ENCODE measurements at places on chromosomes 12 and 14.

GRCh38 chr12:103698752-103699560 lies 111.9 kb downstream of the STAB2 start:
- no peak for DNase-seq

- no peak for DNase-seq
Measured at GRCh38 chr14:48747561-48748089, 838.6 kb downstream of the RPS29 start.

DNA sequence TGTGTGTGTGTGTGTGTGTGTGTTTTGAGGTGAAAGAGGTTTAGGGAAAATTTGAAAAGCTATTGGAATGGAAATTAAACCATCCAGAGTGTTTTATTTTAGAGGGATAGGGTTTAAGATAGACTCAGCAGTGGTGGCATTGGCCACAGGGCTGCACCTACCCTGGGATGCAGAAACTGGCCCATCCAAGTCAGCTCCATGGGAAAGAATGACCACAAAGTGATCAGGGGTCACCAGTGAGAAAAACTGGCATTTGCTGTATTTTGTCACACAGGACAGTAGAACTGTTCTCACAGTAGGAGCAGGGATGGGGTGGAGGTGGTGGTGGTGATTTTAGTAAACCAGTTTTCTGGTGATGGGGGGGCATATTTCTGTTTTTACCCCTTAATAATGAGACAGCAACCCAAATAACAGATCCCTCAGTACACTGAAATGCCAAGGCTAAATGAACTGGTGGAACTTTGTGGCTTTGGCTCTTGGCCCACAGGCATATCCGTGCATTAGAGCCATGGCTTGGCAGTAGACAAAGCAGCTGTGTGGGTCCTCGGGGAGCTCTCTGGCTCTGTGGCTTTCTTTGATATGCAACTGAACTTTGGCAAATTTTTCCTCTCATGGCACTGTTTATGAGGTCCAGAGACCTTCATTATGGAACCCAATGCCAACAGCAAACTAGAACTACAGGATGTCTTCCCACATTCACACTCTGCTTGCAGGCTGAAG lies 348.3 kb downstream of the ZFP36L1 start:
- no peak for DNase-seq

- no peak for DNase-seq
Measured at GRCh38 chr14:91284791-91285548, 40.5 kb upstream of the GPR68 start.

DNA sequence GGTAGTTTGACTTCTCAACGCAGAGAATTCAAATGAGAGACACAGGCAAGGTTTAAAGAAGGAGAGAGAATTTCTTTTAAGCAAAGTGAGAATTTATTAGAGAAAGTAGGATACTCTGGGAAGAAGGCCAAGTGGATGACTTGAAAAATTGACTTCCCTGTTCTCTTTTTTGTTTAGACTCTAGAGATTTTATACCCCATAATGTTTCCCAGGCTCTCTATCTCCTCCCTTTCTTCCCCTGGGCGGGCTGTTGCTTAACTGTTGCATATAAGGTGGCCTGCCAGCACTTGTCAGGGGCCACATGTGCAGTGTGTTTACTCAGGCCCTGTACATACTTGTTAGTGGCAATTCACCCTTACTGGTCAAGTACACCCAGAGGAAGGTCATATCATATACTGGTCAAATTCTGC lies 403.7 kb downstream of the SLC6A15 start:
- DNase-seq: no peak

DNA sequence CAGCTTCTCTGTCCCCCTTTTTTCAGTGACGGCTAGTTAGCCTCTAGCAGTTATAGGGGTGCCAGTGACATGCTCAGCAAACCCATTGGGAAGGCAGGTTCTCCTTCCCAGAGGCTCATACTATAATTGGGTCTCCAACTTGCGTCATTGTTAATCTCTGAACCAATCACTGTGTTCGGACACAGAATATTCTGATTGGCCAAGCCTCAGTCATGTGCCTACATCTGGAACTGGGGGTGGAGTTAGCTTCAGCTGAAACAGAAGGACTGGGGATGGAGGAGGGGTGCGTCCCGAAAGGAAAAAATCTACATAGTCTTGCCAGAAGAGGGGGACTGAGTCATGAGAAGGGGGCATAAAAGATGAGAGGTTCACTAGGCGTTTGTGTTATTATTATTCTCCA lies 165.6 kb downstream of the SUDS3 start:
- DNase-seq: no peak

DNA sequence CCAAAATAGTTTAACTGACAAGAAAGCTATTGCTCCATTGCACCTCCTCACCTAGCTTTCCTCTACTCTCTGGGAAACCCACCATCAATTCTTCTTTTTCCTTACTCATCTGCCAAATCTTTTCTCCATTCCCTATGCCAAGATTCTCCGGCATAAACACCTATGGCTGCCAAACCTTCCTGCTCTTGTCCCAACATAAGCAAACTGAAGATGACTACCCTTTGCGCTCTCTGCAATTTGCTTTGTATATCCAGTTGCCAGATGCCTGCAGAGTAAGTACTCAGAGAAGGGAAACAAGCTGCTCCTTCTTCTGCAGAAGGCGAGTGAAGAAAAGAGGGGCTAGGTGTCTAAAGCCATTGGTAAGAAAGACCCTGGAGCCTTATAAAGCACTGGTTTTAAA lies 11.5 kb downstream of the PTGER2 start:
- DNase-seq: no peak

DNA sequence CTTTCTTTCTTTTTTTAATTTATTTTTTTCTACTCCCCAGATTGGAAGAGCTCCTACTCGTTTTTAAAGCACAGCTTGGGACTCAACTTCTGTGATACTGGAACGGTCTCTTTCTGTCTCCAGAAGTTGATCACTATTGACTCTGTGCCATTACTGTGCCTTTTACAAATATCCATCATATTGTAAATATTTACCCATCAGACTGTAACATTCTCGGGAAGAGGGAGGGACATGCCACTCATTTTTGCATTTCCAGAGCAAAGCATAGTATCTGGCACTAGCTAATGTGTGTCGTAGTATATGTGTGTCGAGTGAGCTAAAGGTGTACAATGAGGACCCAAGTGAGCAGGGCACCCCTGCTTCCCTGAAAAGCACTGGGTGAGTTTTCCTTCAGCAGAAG lies 24.0 kb upstream of the GSG1 start:
- no peak for DNase-seq

DNA sequence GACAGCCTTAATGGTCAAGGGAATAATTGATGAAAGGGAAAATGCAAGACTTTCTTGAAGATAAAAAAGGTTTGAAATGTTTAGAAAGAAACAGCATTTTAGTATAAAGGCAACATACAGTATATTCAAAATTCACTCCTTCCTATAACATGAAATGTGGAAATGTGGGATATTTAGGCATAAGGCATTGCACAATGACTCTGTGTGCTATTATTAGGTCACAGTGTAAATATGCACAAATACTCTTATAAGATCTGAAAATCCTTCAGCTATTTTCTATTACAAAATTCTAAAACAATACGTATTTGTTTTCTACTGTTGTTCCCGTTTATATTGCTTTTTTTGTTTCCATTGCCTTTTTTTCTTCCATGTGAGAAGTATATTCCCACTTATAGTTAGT lies 127.7 kb downstream of the SLC16A7 start:
- DNase-seq: no peak

- no peak for DNase-seq
Measured at GRCh38 chr12:31023271-31023724, 50.4 kb upstream of the DDX11 start.

GRCh38 chr14:76909266-76909665 lies 83.1 kb downstream of the LRRC74A start:
- no peak for DNase-seq

- DNase-seq: no peak
Measured at GRCh38 chr14:69675877-69676416, 64.6 kb downstream of the SUSD6 start.

DNA sequence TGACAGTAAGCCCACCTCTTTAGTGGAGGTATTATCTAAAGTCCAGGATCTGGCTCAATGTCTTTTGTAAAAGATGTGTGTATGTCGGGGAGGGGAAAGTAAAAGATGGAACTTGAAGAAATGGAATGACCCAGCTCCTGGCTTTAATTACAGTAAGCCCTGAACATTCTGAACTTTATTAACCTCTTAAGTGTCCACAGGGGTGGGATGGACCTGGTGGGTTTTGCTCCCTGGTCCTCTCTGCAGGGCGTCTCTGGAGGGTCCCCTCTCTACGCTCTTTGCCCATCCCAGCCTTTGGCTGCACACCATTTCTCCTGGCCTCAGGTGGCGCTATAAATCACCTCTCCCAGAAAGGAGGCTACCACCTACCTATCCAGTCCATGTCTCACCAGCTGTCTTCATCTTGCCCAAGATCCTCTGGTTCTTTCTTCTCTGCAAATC lies 3.7 kb upstream of the CISTR start:
- DNase-seq: no peak

DNA sequence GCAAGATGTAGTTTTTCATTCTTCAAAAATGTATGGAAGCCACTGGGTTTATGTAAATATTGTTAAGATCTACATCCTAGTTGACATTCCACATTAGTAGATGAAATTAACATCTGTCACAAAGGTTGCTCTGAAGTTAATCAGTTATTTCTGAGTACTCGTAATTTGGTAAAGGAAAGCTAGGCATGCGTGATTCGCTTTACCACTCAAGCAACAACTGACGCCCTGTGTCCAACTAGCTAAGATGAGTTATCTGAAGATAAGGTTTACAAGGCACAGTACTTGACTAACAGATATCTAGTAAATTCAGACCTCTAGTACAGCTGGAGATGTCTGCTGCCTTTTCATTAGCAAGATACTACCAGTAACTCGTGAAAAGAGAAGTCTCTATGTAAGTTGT lies 14.1 kb downstream of the PRKD1 start:
- DNase-seq: no peak

- DNase-seq: no peak
Measured at GRCh38 chr12:93679308-93679925, 2.2 kb downstream of the CRADD start.

GRCh38 chr14:102517392-102518062 lies 8.0 kb upstream of the ANKRD9 start:
- no peak for DNase-seq

GRCh38 chr14:65237941-65238340 lies 135.6 kb upstream of the MAX start:
- DNase-seq: no peak

DNA sequence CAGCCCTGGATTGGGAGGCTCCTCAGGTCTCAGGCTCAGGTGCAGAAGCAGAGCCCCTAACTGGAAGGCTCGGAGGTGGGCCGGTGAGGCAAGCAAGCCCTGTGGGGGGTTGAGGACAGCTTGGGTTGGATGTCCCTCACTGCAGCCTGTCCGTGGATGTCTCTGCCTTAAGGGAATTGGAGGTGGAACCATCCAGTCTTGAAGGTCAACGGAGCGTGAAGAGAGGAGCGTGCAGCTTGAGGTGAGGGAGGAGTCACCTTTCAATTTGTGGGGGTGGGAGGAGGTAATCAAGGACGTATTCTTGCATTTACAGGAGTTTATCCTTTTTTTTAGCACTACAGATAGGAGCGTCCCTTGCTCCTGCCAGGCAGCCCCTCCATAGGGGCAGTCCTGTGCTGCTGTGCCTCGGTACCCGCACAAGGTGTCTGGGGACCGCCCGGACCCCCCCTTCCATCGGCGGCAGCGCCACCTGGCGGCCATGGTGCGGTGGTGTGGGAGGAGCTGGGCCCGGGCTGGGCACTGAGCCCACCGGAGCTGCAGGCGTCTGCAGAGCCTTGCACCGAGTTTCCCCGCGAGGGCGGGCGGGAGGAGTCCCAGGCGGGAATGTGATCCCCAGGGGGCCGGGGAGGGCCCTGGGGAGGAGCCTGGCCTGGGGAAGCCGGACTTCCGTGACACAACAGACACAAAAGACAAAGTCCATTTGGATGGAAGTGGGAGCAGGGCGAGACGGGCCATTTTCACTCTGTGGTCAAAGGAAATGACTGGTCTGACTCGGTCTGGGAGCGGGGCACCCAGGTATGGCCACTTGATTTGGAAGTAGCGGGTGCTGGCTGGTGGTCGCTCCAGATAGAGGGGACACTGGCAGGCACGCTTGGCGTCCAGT lies 864 bp downstream of the DNAJC22 start:
- peak; percentile 68 for DNase-seq

- DNase-seq: no peak
Measured at GRCh38 chr14:31263485-31264133, 56.0 kb upstream of the HECTD1 start.

DNA sequence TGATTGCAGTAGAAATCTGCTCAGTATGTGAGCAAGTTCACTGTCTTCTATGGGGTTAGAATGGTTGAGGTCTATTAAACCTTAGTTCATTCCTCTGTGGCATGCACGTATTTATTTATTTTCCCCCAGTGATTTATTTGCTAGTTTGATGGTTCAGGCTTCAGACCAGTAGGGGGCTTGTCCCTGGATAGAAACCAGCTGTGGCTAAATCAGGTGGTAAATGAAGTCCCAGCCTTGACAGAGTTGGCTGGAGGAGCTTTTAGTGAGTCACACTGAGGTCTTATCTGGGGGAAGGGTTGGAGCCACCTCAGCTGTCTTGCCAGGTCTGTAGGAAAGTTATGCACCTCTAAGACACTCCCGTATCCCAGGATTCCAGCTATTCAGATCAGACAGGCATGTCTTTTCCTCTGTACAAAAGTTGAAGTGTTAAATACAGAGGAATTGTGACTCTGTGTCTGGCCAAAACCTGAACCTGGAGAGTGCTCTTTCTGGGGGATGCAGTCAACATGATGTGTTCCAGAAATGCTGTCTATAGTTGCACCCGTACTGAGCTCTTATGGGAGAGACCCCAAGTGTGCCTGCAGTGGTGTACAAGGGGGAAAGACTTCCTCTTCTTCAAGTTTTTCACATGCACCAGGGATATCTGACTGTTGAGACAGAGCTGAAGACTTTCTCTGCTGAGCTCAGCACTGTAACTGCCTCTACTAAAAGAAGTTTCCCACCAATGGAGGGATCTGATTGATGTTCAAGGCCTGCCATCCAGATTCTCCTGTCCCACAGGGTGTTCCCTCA lies 1322.1 kb downstream of the TMEM121 start:
- no peak for DNase-seq

GRCh38 chr14:74949859-74950573 lies 5.4 kb downstream of the PGF start:
- DNase-seq: no peak

DNA sequence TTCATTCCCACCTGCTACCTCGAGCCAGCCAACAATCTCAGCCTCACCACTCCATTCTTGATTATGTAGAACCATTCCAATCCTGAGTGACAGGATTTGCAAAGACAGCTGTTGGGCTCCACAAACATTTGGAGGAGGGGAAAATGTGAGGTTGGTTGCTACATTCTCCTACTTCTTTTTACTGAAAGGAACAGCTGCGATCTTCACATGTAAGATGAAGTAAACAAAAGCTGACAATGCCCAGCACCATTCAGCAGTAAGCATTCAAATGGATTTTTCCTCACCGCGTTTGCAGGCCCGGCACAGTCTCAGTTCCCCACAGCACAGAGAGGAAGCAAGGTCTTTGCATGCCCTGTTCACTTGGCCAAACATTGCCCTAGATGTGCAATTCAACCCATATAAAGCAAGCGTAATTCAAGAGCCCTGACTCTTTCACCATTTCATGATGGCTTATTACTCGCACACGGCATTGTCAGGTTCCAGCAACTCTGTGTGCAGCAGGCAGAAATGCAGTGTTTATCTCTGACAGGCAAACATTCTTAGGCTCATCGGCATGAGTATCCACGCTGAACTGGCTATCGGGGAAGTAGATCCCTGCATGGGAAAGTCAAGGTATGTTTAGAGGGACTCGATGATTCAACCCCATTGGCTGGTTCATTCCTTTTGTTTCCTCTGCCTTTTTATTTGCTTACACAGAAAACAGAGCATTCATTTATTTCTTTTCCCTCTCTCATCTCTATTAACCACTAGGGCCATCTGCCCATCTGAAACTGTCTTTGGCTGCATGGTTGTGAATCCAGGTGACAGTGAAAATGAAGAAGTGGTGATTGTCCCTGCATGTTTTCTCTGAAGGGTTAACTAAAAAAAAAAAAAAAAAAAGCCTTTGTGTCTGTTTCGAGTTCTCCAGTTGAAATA lies 236.1 kb upstream of the PLEKHG7 start:
- no peak for DNase-seq

Measured in stimulated activated CD4-positive, alpha-beta T cell treated with anti-CD3 and anti-CD28 coated beads, TNF-alpha, amount 100 ng/mL, for 48 hours (primary cell).